RCC 7860 (cell line): ENCODE measurements at places on chromosomes 7 and 10.

DNA sequence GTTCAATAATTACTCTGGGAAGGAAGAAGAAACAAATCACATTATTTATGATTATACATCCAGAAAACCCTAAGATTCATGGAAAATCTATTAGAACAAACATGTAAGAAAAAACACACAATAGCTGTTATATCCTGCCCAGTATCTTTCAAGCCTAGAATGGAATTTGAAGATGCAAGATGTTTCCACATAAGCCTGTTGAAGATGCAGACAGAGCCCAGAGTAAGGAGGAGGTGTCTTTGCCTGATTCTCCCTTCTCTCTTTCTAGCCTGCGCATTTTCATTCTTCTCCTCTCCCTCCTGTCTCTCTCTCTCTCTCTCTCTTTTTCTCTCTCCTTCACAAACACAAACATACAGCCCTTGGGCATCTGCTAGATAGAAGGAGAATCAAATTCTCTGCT is 170.1 kb upstream of the INHBA start:
- DNase-seq, result no peak

DNA sequence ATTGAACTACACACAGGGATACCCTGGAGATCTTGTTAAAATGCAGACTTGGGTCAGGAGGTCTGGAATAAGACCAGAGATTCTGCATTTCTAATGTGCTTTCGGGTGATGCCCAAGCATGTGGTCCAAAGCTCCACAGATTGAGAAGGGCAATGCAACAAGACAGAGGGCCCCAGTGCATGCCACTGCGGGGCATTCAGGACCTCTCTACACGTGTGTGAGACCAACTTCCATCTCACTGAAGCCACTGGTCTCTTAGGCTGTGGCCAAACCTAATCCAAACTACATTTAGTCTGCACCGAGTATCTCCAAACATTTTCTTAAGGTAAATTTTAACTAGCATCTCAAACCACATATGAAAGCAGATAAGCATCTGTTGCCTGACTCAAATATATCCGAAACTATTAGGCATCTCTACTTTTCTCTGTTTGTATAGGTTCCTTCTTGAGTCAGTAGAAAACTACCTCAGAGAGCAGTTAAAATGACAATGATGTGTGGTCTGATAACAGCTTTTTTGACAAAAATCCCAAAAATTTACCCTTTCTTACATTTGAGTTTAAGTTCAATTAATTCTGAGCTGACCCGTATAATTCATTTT is 107.5 kb downstream of the ELMO1 start:
- no peak for DNase-seq

GRCh38 chr7:74290553-74290950 is 1.3 kb downstream of the CLIP2 start:
- DNase-seq, result no peak

- DNase-seq, result no peak
Observed at GRCh38 chr7:212754-213153, 20.4 kb downstream of the FAM20C start.

- DNase-seq, result no peak
Observed at GRCh38 chr7:137760111-137760510, 86.7 kb downstream of the DGKI start.

- no peak for DNase-seq
Observed at GRCh38 chr10:80077869-80078447, 507 bp upstream of the TMEM254 start.

DNA sequence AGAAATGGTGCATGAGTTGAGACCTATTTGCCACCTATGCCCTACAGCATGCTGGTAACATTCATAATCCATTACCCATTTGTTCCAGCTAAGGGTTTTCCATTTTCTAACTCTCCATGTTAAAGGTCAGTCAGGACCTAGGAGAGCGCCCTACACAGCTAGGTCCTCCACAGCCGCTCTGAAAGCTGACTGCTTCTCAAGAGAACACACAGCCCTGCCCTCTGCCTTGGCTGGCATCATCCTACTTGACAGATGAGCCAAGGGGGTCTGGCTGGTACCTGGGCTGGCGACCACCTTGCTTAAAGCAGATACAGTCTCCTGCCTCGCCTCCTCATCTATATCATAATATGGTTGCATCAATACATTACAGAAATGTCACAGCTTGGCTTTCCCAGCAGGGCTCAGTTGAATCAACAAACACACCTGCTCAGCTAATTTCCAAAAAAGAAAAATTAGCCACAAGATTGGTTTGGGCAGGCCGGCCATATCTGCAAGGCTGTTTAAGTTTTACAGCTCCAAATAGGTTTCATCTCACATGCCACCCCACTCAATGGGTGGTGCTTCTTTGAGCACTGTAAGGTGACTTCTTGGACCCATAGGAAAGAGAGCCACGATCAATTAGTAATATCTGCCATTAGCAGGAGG is 17.3 kb downstream of the TLL2 start:
- no peak for DNase-seq
